ENCODE measurements at places on chromosomes 1 and 21. TPM values are rescaled to one million over a fixed set of nuclear protein-coding genes. Genes with fewer than 3 reads are reported as not detected.

GBP7 gene
- 0.11 TPM for total RNA-seq

GRCh38 chr1:17587693-17588047, 48.2 kb downstream of the ARHGEF10L start:
- H3K4me1 ChIP-seq: peaks cover 67% of the 10 kb centered on the region
- H3K4me3 ChIP-seq: no peak overlapping the region
- no peaks in the 10 kb centered on the region for H3K36me3 ChIP-seq
- no peak for DNase-seq
- H3K27me3 ChIP-seq: no peaks in the 10 kb centered on the region
- peak overlapping the region; percentile 90 for H3K27ac ChIP-seq

LORICRIN gene
- total RNA-seq: not detected

DNA sequence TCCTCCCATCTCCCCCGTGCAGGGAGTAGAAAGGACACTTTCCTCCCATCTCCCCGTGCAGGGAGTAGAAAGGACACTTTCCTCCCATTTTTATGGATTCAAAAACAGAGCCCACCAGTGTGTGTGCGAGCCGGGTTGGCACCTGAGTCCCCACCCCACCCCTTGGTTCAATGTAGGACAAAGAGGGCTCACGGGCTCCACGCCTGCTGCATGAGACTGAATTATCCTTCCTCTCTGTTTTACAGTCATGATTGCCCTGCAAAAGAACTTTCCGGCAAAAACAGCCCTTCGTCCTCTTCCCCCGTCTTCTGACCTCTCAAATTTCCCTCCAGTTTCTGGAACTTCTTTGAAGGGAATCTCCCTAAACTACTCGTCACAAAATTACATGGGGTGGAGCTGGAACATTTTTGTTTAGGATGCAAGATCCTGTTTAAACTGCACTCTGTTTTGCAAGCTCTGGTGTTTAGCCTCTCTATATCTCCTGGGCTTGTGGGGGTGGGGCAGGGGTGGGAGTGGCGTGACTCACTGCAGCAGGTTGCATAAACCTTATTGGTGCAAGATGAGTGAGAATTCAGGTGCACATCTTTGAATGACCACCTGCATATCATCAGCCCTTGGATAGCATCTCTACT, 99.8 kb downstream of the PSMG1 start:
- peaks cover 44% of the 10 kb centered on the region for H3K4me1 ChIP-seq
- no peak overlapping the region for H3K27ac ChIP-seq
- H3K36me3 ChIP-seq: no peaks in the 10 kb centered on the region
- no peak overlapping the region for H3K4me3 ChIP-seq

GRCh38 chr1:171515299-171515698, 30.0 kb downstream of the PRRC2C start:
- no peak overlapping the region for H3K4me3 ChIP-seq
- no peak overlapping the region for H3K27ac ChIP-seq
- DNase-seq: no peak
- no peaks in the 10 kb centered on the region for H3K27me3 ChIP-seq

GRCh38 chr1:118902299-118902698, 85.8 kb downstream of the TBX15 start:
- no peak overlapping the region for H3K4me3 ChIP-seq
- H3K4me1 ChIP-seq: no peaks in the 10 kb centered on the region
- H3K27ac ChIP-seq: no peak overlapping the region
- H3K27me3 ChIP-seq: peaks cover under 1% of the 10 kb centered on the region
- H3K36me3 ChIP-seq: no peaks in the 10 kb centered on the region

MYBPHL gene
- total RNA-seq: 0.22 TPM

GRCh38 chr1:165527251-165528007, 16.4 kb upstream of the LRRC52 start:
- no peak for DNase-seq
- no peak overlapping the region for H3K27ac ChIP-seq
- H3K27me3 ChIP-seq: no peaks in the 10 kb centered on the region
- H3K36me3 ChIP-seq: no peaks in the 10 kb centered on the region

DNA sequence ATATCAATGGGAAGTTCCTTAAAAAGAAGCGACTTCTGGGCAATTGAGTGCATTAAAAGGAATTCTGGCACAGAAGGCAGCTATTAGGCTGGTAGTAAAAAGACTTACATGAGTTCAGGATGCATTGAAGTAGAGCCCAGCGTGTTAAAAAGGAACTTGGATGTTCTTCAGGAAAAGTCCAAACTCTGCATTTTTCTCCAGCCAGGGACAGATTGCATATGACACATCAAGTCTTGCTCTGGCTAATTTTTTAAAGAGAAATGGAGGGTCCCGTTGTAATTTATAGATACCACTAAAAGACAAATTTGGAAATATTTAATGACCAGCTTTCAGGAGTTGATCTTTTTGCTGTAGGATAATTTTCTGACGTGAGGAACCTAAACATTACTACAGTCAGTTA, 1.2 kb downstream of the TPRG1L start:
- peak overlapping the region; percentile 91 for H3K27ac ChIP-seq
- peaks cover 42% of the 10 kb centered on the region for H3K4me1 ChIP-seq
- DNase-seq: no peak
- no peaks in the 10 kb centered on the region for H3K27me3 ChIP-seq

GRCh38 chr1:198664068-198664788, 25.4 kb downstream of the PTPRC start:
- H3K36me3 ChIP-seq: no peaks in the 10 kb centered on the region
- H3K4me1 ChIP-seq: no peaks in the 10 kb centered on the region
- H3K4me3 ChIP-seq: no peak overlapping the region

GRCh38 chr1:235806123-235806522, 60.6 kb downstream of the LYST start:
- no peaks in the 10 kb centered on the region for H3K27me3 ChIP-seq
- DNase-seq: no peak
- no peak overlapping the region for H3K27ac ChIP-seq

- peaks cover 49% of the 10 kb centered on the region for H3K4me1 ChIP-seq
- peaks cover 74% of the 10 kb centered on the region for H3K27me3 ChIP-seq
- peak overlapping the region; percentile 28 for H3K4me3 ChIP-seq
- H3K36me3 ChIP-seq: no peaks in the 10 kb centered on the region
- peak; percentile 55 for DNase-seq
These were observed 637.3 kb downstream of the MATN1 start for GRCh38 chr1:30085811-30086770.

DNA sequence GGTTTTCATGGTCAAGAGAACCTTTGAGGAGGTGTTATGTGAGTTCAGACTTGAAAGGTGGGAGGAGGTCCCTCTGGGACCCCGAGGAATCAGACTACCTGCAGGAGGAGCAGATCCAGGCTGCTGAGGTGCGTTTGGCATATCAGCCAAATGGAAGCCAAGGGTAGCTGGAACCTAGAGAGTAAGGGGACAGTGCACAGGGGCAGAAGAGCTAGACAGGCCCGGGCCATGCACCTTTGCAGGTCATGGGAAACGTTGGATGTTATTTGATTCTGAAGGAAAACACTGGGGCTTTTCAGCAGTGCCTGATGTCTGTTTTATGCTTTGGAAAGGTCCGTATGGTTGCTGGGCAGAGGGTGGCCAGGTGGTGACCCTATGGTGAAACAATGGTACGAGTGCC, 169.2 kb downstream of the PGBD5 start:
- no peaks in the 10 kb centered on the region for H3K27me3 ChIP-seq
- H3K36me3 ChIP-seq: peaks cover 59% of the 10 kb centered on the region
- DNase-seq: no peak
- H3K4me1 ChIP-seq: no peaks in the 10 kb centered on the region
- no peak overlapping the region for H3K27ac ChIP-seq

DNA sequence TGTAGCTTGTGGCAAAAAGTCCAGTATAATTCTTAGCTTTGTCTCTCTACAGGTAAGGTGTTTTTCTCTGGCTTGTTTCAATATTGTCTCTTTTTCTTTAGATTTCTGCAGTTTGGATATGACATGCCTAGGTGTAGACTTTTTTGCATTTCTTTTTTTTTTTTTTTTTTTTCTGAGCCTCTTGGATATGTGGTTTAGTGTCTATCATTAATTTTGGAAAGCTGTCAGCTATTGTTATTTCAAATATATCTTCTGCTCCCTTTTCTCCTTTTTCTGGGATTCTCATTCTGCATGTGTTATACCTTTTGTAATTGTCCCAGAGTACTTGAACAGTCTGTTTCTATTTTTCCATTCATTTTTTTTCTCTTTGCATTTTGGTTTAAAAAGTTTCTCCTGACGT, 243.2 kb downstream of the DSCAM start:
- no peaks in the 10 kb centered on the region for H3K36me3 ChIP-seq
- no peak overlapping the region for H3K4me3 ChIP-seq
- DNase-seq: no peak
- peaks cover 8% of the 10 kb centered on the region for H3K27me3 ChIP-seq

DNA sequence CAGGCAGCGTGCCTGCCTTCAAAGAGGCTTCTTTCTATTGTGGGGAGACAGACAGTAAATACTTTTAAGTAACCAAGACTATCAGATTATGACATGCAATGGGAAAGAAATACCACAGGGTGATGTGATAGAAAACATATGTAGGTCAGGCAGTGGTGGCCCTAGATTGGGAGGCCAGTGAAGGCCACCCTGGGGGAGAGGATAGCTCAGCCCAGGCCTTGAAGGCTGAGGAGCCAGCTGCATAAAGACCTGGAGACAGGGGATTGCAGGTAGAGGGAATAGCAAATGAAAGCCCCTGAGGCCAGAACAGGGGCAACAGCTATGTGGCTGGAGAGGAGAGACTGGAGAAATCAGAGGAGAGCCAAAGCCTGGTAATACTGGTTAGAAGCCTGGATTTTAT, 4.0 kb downstream of the SOX13 start:
- no peaks in the 10 kb centered on the region for H3K27me3 ChIP-seq
- no peak overlapping the region for H3K4me3 ChIP-seq

SYCP1 gene
- not detected for total RNA-seq

DNA sequence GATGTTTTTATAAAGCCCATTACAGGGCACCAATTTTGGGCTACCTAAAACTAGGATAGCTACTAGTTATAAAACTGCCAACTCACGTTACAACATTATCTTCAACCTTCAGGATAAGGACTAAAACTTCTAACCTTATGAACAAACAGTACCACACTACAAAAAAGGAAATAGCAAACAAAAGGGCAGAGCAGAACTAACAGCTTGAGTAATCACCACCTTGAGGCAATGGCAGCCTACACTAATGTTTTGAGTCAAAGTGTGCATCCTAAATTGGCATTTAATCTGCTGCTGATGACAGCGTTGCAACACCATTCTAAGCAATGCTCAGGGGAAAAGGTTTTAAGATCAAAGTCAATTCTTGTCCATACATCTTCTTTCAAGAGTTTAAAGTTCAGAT, 27.2 kb downstream of the PTP4A2 start:
- H3K27me3 ChIP-seq: no peaks in the 10 kb centered on the region
- peaks cover 45% of the 10 kb centered on the region for H3K4me1 ChIP-seq
- peak overlapping the region; percentile 7 for H3K27ac ChIP-seq
- H3K4me3 ChIP-seq: no peak overlapping the region

DNA sequence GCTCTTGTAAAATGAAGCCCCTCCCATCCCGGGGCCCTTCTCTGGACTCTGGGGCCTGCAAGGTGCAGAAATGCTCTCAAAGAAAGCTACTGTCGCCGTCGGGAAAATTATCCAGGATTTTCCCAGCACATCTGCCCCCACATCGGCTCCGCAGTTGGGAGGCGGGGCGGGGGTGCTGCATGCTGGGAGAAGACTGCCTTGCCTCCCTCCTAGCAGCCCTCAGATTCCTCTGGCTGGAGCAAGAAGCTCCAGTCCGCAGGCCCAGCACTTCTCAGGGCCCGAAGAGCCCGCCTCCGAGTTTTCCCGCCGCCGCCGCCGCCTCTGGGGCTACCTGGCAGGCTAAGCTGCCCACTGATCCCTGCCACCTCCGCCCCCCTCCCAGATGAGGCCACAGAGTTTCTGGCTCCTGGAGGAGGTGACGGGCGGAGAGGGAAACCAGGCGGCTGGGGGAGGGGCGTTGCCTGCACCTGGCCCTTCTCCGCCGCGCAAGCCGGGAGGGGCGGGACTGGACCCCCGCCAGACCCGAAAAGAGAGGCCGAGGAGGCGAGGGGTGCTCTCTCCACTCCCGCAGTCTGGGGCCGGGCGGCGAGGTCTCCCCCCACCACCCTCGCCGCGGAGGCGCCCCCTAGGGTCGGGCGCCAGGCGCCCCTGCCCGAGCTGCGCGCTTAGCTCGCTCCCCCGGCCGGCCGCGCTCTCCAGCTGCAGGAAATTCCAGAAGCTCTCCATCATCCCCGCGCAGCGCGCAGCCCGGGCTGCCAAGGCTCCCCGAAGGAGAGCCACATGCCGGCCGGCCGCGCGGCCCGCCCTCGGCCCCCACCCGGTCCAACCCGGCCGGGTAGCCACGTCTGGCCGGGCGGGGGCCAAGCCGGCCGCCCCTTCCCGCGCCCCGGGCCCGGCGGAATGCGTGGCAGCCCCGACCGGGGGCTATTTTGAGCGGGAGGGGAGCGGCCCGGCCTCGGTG, 28.8 kb downstream of the AHDC1 start:
- H3K27me3 ChIP-seq: no peaks in the 10 kb centered on the region
- peak; percentile 85 for DNase-seq
- H3K36me3 ChIP-seq: no peaks in the 10 kb centered on the region
- H3K27ac ChIP-seq: peak overlapping the region; percentile 97
- H3K4me3 ChIP-seq: peak overlapping the region; percentile 66
- peaks cover 97% of the 10 kb centered on the region for H3K4me1 ChIP-seq

SAMD13 gene
- total RNA-seq: 2.0 TPM

- no peak overlapping the region for H3K27ac ChIP-seq
- no peak for DNase-seq
- no peaks in the 10 kb centered on the region for H3K4me1 ChIP-seq
- H3K36me3 ChIP-seq: no peaks in the 10 kb centered on the region
- peaks cover 36% of the 10 kb centered on the region for H3K27me3 ChIP-seq
These were observed 17.0 kb upstream of the RUNX3 start for GRCh38 chr1:24946861-24947658.

GRCh38 chr1:147243228-147243685, 773 bp downstream of the CHD1L start:
- no peaks in the 10 kb centered on the region for H3K36me3 ChIP-seq
- no peaks in the 10 kb centered on the region for H3K27me3 ChIP-seq
- peaks cover 29% of the 10 kb centered on the region for H3K4me1 ChIP-seq

DCDC2B gene
- total RNA-seq: not detected

ESPN gene
- total RNA-seq: 0.41 TPM

GRCh38 chr1:198326915-198327314, 170.1 kb downstream of the NEK7 start:
- H3K27me3 ChIP-seq: no peaks in the 10 kb centered on the region
- H3K27ac ChIP-seq: no peak overlapping the region
- DNase-seq: no peak
- H3K36me3 ChIP-seq: peaks cover 9% of the 10 kb centered on the region
- H3K4me1 ChIP-seq: no peaks in the 10 kb centered on the region

GRCh38 chr1:89697383-89697782, 64.5 kb downstream of the LRRC8C start:
- H3K4me1 ChIP-seq: peaks cover 99% of the 10 kb centered on the region
- H3K27ac ChIP-seq: peak overlapping the region; percentile 64
- no peak for DNase-seq
- no peak overlapping the region for H3K4me3 ChIP-seq

DNA sequence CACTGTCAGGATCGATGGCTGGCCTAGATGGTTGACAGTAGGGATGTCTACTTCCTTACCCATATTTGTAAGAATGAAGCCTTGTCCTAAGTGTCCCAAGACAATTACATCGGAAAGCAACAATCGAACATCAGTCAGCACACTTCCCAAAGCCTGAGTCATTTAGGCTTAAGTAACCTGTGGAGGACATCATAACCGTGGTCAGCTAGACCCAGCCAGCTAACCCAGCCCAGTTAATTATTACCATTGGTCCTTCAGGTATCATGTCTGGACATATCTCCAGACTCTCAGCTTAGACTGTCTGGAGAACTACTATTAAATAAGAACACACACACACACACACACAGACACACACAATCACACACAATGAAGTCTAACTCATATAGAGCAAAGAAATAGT, 264.7 kb downstream of the TRABD2B start:
- DNase-seq: no peak
- peaks cover 63% of the 10 kb centered on the region for H3K27me3 ChIP-seq
- H3K4me1 ChIP-seq: no peaks in the 10 kb centered on the region
- no peaks in the 10 kb centered on the region for H3K36me3 ChIP-seq
